GM18507 (cell line): ENCODE measurements at places on chromosomes 6 and 20.

- DNase-seq: no peak
These were observed 9.6 kb downstream of the PEX7 start for GRCh38 chr6:136831873-136832562.

DNA sequence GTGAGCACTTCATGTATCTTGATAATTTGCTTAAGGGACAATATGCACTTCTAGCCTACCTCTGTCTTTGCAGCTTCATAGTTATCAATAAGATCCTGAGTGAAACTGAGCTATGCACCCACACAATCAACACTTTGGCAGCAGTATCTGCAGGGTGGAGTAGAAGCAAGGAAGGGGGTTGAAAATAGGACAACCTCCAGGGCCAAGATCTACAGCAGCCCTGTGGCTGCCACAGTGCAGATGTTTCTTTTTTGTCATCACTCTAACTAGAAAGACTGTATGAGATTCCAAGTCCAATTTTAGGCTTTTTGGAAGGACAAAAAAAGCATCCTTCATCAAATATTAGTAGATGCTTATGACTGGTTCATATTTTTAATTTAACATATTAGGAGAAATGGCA is 336.1 kb upstream of the CITED2 start:
- no peak for DNase-seq

- no peak for DNase-seq
These were observed 595 bp downstream of the FKBPL start for GRCh38 chr6:32129297-32130088.

DNA sequence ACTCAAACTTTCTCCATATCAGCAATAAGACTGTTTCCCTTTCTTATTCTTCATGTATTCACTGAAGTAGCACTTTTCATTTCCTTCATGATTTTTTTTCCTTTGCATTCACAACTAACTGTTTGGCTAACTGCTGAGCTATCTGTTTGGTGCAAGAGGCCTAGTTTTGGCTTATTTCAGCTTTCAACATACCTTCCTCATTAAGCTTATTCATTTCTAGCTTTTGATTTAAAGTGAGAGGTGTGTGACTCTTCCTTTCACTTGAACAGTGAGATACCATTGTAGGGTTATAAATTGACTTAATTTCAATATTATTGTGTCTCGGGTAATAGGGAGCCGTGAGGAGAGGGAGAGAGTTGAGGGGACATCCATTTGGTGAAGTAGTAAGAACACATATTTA is 262.0 kb upstream of the PREP start:
- no peak for DNase-seq

DNA sequence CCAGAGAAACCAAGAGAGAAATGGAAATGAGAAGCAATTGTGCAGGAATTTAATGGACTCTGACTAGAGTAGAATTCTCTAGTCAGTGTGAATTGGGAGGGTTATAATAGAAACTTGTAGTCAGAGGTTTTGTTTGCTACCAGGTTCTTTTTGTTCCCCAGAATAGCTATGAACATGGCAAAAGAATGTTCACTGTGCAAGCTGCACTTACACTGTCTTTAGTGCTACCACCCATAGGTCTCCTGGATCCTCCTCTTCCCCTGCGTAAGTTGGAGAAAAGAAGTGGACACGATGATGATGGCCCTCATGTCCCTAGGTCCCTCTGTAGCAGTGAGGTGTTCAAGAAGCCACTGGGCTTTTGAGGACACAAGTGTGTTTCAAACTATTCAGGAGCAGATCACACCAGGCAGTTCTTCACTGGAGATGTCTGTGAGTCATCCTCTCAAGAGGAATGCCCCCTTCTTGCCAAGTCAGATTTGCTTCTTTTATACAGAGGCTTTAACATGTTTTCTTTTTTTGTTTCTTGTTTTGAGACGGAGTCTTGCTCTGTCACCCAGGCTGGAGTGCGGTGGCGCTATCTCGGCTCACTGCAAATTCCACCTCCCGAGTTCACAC is 47.6 kb upstream of the SMIM8 start:
- no peak for DNase-seq

DNA sequence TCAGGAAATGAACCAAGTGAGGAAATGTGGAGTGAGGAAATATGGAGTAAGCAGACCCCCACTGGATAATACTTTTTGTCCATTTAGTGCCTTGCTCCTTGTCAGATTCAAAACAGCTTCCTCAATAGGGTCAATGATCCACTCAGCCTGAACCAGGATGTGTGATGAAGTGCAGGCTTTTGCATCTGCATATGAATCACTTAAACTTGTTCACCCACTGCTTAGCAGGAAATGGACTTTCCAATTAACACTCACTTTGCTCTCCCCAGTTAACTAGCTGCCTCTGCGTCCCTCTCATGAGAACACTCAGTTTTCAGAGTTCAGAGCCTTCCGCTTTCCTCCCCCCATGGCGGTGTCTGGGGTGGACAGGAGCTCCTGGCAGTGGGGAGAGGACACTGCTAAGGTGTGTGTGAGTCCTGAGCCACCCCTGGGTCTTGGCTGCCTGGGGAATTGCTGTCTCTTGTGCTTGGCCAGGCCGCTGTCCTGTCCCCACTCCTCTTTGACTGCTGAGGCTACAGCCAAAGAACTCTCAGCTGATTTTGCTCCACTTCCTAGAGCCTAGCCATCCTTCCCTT is 621.8 kb downstream of the CDH26 start:
- DNase-seq: no peak

DNA sequence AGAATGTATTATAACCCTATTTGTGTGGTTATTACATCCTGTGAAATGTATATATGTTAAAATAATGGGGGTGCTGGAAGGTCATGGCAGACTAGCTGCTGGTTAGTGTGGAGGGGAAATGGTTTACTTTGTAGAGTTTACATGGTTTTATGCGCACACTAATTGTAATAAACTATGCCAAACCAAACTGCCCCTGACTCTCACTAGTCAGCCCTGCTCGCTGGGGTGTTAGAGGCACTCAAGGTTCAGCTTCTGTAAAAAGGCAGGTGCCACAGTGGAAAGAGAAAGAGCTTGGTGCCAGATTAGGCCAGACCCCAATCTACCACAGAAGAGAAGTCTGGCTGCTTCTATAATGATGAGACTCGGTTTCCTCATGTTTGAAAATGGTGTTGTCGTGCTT is 52.7 kb downstream of the GOPC start:
- no peak for DNase-seq

DNA sequence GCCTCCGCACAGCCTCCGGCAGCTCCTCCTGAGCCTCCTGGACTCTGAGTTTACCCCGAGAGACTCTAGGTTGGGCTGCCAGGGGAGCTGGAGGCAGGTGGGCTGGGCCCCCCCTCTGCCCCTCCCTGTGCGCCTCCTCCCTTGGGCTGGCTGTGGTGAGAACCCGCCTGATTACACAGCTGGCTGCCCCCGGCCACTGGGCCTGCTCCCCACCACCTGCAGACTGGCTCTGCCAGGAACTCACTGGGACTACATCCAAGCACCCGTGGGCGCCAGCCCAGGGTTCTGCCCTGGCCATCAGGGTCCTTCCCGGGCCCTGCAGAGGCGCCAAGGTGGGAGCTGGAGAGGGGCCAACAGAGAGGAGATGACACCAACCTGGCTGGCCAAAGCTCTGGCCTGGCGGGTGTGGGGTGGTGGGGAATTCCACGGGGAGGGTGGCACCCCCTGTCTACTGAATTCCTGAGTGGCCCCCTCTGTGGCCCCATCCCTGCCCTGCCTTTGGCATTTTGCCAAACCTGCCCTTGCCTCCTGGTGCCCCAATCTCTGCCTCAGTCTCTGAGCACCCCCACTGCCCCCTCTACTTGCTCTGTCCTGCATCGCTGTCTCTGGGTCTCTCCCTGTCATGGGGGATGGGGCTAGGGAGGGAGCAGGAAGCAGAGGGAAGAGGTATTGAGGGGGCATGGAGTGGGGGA is 21.9 kb upstream of the CDH22 start:
- DNase-seq: no peak

DNA sequence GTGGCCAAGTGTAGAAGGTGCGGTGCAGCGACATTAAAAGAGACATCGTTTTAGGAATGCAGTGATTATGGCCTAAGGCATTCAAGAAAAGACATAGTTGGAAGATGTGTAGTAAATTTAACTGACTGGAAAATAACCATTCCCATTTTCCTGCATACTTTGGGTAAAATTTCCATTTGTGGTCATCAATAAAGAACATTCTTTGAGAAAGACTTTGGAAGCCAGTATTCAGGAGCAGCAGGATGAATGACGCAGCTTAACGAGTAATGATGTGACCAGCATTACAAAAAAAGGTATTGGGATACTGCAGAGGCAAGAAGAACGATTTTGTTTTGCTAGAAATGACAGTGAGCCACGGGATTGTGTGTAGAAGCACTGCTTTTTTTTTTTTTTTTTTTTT is 7.0 kb upstream of the RWDD1 start:
- DNase-seq: no peak

GRCh38 chr6:54204921-54205591 is 93.8 kb downstream of the MLIP start:
- no peak for DNase-seq

DNA sequence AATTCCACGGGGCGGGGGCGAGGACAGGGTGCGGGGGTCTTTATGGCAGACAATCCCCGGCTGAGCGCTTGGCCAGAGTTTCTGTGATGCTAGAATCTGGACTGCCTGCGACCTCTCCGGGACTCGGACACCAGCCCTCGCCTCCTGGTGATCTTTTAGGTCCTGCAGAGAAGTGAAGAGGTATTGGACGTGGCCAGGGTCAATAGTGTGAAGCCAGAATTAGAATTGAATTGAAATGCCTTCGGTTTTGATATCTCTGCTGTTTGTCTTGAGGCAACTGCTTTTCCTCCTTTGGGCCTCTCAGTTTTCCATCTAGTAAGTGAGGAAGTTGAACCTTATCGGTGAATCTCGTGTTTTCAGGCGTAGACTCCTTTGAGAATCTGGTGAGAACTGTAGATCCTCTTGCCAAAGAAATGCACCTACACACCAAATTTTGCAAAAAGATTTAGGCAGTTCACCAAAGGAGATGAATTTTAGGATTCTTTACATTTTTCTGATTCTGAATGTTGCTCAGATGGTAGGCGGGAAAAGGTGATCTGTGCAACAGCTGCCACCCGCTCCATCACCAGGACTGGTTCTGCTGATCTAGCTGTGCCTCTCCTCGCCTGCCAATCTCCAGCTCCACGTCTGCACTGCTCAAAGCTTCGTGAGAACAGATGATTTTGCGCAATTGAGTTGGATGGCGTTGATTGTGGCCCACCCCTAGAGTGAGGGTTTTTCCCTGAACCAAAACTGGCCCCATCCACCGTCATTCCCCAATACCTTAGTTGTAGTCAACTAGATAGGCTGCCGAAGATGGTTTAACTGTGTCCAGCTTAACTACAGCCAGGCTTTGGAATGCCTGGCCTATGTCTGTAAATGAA is 837 bp upstream of the OSER1 start:
- DNase-seq: no peak

- no peak for DNase-seq
These were observed 189.8 kb downstream of the ZDHHC14 start for GRCh38 chr6:157570752-157571151.

GRCh38 chr6:122770835-122771601 is 8.5 kb upstream of the FABP7 start:
- DNase-seq: no peak

DNA sequence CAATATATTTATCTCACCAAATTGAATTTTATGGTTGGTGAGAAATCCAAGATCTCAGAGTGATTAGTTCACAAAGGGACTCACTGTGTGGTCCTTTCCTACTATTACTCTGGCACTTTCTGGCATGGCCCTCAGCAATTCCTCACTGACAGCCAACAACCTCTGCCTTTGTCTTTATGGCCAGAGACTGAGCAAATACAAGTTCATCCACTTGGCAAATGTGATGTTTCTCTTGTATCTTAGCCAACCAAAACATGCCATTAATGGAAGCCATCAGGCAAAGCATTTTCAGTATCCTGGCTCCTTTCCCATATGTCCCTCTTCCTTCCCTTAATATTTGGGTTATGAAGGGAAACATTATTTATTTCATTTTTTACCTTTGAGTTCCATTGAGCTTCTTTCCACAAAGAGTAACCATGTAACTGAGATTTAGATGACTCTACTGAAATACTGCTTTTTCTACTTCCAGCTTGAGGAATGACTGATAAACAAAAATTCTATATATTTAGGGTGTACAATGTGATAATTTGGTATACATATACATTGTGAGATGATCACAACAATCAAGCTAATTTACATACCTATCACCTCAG is 30.8 kb upstream of the SMLR1 start:
- DNase-seq: no peak

DNA sequence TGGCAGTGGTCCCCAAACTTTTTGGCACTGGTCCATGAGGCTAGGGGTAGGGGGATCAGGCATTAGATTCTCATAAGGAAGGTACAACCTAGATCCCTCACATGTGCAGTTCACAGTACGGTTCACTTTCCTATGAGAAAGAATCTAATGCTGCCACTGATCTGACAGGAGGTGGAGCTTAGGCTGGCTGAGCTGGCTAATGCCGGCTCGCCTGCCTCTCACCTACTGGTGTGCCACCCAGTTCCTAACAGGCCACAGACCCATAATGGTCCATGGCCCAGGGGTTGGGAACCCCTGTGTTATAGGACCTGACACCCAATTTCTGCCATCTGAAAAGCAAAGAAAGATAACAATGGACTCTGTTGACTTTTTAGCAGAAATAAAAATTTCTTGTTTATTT is 199.6 kb downstream of the GMPR start:
- DNase-seq: no peak

GRCh38 chr6:137323860-137324259 is 104.7 kb upstream of the IFNGR1 start:
- DNase-seq: no peak

DNA sequence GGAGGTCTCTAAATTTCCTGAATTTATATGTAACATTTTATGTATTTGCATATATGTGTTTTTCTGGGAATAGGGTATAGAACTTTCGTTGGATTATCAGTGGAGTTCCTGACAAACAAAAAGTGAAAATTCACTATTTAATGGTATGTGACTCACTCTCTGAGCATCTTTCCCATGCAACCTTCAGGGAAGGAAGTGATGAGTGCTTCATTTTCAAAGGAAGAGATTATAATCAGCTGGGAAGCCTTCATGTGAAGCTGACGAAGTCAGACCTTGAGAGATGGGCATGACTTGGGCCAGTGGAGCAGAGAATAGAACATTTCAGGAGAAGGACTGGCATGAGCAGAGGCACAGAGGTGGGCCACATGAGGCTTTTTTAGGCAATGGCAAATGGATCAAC is 72.7 kb downstream of the FAXC start:
- no peak for DNase-seq

DNA sequence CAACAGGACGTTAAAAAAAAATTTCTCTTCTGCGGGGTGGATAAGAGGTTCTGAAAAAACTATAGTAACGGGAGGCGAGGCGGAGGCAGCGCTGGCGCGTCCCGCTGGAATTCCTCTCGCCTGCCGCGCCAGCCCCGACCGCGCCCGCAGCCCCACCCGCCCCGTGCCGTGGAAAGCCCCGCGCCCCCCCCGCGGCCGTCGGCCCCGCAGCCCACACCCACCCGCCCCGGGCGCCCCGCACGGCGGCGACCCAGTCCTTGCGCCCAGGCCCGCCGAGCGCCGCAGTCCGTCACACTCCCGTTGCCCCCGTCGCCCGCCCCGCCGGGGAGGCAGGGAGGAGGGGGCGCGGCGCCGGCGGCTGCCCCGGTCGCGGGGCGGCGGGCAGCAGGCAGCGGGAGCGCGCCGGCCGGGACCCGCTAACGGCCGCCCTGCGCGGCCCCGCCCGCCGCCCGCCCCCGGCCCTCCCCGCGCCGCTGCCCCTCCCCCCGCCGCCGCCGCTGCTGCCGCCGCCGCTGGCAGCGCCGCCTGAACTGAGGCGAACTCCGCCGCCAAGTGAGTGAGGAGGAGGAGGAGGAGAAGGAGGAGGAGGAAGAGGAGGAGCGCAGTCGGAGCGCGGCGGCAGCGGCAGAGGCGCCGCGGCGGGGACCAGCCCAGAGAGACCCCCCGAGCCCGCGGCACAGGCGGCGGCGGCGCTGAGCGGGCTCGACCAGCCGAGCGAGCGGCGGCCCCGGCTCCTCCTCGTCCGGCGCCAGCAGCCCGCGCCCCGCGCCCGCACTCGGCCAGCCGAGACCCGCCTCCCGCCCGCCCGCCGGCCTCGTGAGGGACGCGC is at the start of gene QKI:
Gene QKI, plus strand, starts transcription at position 602 of the 829 bp plus-strand sequence. CDS start 476 bp downstream, outside the sequence.
- DNase-seq: no peak
